Nucleus accumbens (tissue), 56 donors: ENCODE measurements at places on chromosomes 5 and 9.

DNA sequence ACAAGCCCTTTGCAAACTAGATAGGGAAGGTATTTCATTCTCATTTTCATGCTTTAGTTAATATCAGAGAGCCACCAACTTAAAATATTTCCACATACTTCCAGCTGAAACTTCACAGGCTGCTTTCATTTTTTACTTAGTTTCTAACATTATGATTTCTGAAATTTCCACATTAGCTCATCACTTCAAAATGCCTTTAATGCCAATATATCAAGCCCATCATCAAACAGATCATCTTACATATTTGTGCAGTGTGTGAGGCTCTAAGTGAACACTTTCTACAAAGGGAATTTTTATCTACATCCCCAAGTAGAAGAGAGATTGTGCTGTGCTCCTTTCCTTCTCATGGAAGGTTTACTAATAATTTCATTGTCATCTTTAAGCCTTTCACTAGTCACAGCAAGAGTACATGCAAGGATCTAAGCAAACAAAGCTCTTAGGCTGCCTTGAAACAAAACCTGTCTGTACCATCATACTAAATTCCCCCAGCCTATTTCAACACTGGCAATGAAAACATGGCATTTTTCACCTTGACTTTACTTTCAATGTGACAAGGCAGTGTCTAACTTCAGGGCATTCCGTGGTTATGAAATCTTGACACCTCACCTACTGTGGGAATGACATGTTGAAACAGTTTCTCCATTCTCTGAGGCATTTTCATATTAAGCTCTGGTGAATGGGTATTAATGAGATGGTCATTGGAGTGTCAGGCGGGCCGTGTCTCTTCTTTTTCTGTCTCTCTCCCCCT, 45.4 kb downstream of the PPP2R2B start:
- no peak for DNase-seq

GRCh38 chr5:158117467-158118160, 258.7 kb upstream of the CLINT1 start:
- no peak for DNase-seq

- no peak for DNase-seq
Observed at GRCh38 chr9:4670591-4670990, 4.3 kb upstream of the SPATA6L start.

DNA sequence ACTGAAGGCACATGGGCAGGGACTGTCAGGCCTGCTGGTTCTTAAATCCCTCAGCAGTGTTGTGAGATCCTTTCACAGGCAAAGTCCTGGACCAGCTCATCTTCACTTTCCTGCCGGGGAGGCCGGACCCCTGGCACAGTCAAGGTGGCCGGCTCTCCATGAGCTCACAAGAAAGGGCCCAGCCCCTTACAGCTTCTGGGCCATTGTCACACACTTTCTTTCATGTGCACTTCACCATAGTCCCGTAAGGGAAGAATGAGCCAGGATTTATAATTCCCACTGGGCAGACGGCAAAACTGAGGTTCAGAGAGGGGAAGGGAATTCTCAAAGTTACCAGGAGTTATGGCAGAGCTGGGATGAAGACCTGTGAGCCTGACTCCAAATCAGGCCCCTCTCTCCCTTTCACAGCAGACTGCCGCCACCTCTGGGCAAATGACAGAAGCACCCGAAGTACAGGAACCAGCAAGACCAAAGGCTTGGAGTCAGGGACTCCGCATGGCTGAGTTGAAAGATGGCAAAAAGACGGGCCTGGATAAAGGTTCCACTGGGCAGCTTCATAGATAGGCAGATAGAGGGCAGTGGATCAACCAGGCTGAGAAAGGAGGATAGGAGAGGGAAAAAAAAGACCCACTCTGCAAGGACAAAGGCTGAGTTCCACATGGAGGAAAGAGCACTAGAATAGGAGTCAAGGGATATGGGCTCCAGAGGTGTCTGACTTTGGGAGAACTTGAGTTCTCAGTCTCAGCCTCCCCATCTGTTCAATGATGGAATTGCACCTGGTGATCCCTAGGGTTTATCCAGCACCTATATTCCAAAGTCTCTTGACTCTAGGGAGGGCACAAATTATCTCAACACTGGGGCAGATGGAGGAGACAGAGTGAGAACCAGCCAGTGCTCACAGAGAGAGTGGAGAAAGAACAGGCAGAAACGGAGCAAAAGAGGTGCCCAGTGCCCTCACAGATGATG, 128.7 kb downstream of the PAX5 start:
- no peak for DNase-seq

- no peak for DNase-seq
Observed at GRCh38 chr9:99823681-99824377, 2.1 kb downstream of the NR4A3 start.

GRCh38 chr5:77311214-77311571, 100.7 kb downstream of the PDE8B start:
- DNase-seq: no peak

DNA sequence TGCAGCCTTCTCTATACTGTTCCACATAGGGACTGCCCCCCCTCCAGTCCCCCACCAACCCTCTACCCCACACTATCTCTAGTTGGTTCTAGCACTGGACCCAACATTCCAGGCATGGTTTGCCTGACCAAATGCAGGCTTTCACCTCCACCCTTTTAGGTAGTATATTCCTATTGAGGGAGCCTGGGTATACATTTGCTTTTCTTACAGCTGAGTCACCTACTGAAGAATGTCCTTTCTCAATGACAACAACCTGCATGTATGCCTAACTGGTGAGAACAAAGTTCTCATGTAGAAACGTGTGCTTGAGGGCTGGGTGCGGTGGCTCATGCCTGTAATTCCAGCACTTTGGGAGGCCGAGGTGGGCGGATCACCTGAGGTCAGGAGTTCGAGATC, 8.2 kb downstream of the TNIP1 start:
- DNase-seq: no peak

DNA sequence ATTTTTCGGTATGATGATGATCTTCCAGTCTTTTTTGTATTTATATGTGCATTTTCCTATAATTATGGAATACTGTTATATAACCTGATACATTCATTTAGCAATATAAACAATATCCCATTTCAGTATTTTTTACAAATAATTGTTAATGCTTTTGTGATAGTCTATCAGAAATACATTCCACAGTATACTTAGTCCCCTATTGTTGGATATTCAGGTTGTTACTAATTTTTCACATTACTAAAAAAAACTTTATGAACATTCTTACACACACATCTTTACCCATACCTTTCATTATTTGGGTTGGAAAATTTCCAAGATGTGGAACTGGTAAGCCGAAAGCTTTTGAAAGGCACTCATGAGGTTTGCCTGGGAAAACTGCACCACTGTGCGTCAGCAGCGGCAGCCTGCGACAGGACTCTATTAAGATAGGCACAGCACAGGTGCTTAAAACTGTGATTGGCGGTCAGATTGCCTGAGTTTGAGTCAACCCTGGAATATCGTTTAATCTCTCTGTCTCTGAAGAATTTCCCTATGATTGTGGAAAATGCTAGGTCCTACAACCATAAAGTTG, 147.5 kb upstream of the ERCC6L2 start:
- DNase-seq: no peak

DNA sequence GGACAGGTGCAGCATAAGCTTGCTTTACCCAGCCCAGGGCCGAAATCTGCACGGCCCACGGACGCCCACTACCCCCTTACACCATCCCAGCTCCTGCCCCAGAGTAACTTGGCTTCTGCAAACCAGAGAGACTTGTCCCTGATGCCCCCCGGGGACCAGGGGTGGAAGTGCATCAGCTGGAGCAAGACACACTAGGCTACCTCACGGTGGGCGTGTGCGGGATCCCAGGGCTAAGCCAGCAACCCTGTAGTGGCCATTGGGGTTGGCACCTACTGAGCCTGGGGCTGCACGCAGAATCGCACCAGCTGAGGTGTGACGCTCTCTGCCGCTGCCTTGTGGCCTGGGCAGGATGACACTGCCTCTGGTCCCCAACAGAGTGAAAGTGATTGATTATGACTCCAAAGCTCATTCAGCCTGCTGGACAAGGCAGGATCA, 6.1 kb upstream of the ZNF79 start:
- no peak for DNase-seq

DNA sequence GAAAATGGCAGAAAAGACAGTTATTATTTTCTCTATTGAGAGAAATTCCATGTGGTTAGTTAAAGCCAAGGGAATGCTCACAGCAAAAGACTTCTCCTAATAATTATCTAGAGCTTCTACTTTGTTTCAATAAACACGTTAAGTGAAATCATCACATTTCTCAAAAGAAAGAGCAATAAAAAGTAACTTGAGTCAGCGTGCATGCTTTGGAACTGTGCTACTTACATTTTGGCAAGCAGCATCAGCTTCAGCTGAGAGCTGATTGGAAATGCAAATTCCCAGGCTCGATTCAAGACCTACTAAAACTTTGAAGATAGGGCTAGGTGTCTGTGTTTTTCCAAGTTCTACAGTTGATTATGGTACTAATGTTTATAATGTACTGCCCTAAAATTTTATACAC, 132.1 kb downstream of the CDH18 start:
- no peak for DNase-seq

GRCh38 chr9:131214286-131214856, 61.9 kb downstream of the FAM78A start:
- no peak for DNase-seq

DNA sequence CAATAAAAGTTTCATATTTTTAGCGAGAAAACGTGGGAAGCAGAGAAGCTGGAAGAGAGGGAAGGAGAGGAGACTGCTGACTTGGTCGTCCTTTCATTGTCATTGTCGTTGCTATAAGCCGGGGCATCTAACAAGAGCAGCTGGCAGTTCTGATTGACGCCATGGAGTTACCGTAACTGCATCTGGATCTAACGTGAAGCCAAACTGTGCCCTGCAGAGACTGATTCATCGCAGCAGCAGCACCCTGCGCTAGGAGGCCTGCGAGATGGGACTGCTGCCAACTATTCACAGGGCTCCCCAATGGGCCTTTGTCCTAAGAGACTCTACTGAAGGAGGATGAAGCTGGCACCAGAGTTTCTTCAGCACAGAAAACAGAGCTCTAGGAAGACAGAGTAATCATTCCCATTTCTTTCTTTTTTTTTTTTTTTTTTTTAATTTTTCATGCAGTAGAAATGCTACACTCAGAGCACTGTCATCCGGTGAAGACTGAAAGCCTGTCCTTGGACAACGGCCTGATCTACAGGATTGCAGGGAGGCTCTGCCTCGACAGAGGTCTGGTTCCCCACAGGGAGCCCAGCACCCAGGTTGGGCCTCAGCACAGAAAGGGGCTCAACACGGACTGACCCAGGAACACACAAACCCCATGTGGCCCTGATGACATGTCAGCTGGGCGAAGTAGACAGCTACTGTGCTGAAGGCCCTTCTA, 47.8 kb downstream of the RETREG1 start:
- peak; percentile 80 for DNase-seq

GRCh38 chr5:105963696-105964255, 1707.0 kb downstream of the EFNA5 start:
- DNase-seq: no peak

DNA sequence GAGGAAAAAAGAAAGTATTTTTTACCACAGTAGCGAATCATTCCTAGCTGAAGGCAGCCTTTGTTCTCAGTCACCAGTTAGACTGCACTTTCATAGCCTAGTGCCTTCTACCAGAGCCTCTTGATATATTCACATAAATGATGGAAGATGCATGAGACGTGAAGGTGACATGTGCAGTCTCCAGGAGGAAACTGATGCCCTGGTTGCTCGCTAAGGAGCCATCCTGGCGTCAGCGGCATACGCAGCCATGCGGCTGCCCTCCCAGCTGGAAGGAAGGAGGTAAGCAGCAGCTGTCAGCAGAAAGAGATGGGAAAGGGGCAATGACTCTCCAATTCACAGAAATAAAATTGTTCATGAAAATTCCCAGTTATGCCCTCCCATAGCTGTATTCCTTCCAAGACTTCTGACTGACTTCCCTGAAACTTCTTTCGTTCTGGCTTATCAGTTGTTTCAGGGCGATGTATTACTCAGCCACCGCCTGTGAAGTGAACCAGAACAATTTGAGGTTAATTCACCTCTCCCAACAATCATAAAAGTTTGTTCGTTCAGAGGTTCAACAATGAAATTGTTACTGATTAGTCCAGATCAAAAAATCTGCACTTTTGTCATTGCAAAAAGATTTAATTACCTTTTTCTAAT, 331.2 kb downstream of the NR2F1-AS1 start:
- no peak for DNase-seq

DNA sequence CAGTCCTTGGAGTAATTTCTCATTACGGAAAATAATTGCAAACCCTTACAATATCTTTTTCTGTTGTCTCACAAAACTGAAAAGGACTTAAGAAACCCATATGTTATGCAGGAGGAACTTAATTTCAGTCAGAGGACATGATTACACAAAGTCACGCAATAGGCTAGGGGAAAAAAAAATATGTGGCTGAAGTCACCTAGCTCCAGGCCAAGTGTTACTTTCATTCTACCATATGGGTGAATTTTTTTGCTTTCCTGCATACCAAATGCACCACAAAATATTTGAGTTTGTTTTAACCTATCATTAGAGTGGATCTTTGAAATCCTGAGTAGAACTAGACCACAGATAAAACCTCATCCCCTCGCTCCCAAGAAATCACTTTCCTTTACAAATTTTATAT, 523.5 kb downstream of the CAAP1 start:
- no peak for DNase-seq

GRCh38 chr9:130936285-130937117, 2.5 kb downstream of the FIBCD1 start:
- DNase-seq: no peak

GRCh38 chr9:74973714-74974113, 21.0 kb upstream of the C9orf40 start:
- no peak for DNase-seq

- DNase-seq: no peak
Observed at GRCh38 chr9:130308081-130308571, 42.6 kb downstream of the HMCN2 start.

GRCh38 chr5:77231471-77232138, 21.1 kb downstream of the PDE8B start:
- DNase-seq: no peak

GRCh38 chr5:7756453-7756852, 94.5 kb downstream of the CFAP90 start:
- DNase-seq: no peak

- DNase-seq: no peak
Observed at GRCh38 chr5:143145243-143146160, 258.0 kb downstream of the NR3C1 start.

DNA sequence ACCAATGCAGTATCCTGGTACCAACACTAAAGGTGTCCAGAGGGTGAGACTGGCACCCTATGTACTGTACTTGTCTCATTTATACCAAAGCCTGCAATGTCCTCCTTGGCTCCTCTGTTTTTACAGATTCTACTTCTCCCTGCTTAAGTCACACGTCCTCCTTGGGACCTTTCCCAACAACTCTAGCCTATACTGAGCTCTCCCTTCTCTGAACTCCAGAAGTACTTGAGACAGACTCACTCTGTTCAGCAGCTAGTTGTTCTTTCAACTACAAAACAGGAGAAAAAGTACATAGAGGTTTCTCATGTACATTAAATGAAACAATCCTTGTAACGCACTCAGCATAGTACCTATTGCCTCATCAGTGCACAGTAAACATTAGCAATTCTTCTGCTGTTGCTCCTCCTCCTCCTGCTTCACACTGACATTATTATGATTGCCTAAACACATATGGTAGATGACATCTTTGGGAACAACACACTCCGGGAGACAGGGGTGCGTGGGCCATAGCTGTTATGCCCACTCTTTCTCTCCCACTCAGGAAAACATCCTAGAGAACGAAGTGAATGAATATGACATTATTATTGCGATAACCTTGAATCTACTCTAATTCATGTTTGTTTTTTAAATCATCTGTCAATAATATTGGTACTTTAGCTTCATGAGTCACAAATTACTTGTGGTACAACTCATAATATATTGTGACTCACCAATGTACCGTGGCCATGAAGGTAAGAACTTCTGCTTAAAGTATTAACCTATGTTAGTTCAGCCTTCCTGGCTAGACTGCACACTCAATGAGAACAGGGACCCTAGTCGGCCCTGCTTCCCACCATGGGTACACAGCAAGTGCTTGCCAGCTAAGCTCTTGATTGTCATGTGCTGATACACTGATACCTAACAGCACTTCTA, 180.3 kb upstream of the ADRA1B start:
- DNase-seq: no peak
